ENCODE measurements at places on chromosomes 12 and 14. TPM values are rescaled to one million over a fixed set of nuclear protein-coding genes. Genes with fewer than 3 reads are reported as not detected.

The PTGER2 gene
- total RNA-seq, result 119 TPM

The CLEC1B gene
- total RNA-seq, result not detected

The CTSG gene
- 0.47 TPM for total RNA-seq

The BCL11B gene
- total RNA-seq, result 68.6 TPM

GRCh38 chr12:6953442-6954315, 2.5 kb downstream of the PTPN6 start:
- H3K4me1 ChIP-seq, result peaks cover 71% of the 10 kb centered on the region
- H3K4me3 ChIP-seq, result peak overlapping the region; percentile 99
- peaks cover 76% of the 10 kb centered on the region for H3K36me3 ChIP-seq
- peak; percentile 91 for DNase-seq

- peak overlapping the region; percentile 97 for H3K27ac ChIP-seq
- peaks cover 62% of the 10 kb centered on the region for H3K4me1 ChIP-seq
These were observed 34.7 kb downstream of the MIA2 start for GRCh38 chr14:39268393-39268792.

GRCh38 chr12:131084341-131085011, 130.8 kb downstream of the ADGRD1 start:
- H3K27me3 ChIP-seq, result peaks cover 3% of the 10 kb centered on the region
- no peak for DNase-seq
- no peaks in the 10 kb centered on the region for H3K4me1 ChIP-seq
- no peak overlapping the region for H3K27ac ChIP-seq
- no peaks in the 10 kb centered on the region for H3K36me3 ChIP-seq

DNA sequence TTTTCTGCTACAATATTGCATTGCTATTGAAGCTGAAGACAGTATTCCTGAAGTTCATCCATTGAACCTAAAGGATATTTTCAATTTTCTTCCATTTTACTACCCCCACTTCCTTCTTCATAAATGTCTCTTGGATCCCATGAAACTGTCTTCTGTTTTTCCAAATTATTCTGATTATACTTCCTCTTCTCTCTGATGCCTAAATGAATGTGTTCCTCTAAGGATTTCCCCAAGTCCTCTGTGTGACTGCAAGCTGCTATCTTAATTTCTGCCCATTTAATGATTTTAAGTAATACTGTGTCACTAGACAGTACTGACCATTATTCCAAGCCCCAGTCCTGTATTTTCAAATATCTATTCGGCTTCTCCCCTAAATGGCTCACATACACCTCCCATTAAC, 102.9 kb downstream of the TAOK3 start:
- H3K27me3 ChIP-seq, result no peaks in the 10 kb centered on the region
- no peak for DNase-seq
- H3K36me3 ChIP-seq, result peaks cover 4% of the 10 kb centered on the region
- no peak overlapping the region for H3K4me3 ChIP-seq
- H3K27ac ChIP-seq, result no peak overlapping the region
